ENCODE measurements at places on chromosomes 3 and 15.

DNA sequence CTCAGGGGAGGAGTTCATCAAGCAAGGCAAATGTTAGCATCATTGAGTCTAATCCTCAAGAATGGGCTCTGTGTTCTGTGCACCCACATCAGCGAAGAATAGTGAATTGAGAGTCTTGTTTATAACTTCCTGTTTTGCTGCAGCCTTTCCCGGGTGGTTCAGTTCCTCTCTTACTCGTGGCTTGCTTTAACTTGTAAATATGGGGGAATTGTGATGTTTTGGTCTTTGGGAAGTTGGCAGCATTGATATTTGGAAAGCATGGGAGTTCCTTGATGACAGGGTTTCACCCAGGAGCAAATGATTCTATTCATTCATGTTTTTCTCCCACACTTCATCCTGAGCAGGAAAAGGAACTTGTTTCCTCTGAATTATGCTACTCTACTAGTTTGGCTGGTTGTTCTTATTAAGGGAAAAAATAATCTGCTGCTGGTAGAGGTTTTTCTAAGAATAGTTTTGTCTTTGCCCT is 40.4 kb downstream of the GPD1L start:
- no peak for DNase-seq

GRCh38 chr3:54710954-54711353 is 216.9 kb downstream of the LRTM1 start:
- DNase-seq, result no peak

DNA sequence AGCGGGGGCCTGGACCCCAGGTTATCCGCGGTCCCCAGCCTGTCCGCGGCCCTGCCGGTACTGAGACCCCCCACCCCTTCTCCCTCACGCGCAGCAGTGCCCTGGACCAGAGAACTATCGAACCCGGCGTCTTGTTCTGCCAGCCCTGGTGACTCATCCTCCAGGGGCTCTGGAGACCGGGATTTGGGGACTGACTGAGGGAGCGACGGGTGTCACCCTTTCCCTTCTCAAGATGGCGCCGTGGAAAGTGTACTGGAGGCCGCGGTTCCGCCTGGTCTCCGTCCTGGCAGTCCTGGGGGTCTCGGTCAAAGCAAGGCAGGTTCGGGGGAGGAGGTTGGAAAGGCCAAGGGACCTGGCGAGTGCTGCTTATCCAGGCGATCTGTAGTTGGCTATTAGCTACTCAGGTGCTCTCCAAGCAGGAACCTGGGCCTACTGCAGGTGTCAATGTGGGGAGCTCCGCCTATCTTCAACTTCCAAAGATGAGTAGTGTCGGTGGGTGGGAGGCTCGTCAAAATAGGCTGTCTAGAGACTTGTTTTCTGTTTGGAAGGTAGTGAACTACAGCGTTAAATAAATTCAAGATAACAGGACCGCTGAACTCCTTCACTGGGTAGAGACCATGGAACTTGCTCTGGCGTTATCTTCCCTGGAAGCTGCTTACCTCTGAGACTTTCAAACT is 790 bp downstream of the RAB5A start:
- no peak for DNase-seq

DNA sequence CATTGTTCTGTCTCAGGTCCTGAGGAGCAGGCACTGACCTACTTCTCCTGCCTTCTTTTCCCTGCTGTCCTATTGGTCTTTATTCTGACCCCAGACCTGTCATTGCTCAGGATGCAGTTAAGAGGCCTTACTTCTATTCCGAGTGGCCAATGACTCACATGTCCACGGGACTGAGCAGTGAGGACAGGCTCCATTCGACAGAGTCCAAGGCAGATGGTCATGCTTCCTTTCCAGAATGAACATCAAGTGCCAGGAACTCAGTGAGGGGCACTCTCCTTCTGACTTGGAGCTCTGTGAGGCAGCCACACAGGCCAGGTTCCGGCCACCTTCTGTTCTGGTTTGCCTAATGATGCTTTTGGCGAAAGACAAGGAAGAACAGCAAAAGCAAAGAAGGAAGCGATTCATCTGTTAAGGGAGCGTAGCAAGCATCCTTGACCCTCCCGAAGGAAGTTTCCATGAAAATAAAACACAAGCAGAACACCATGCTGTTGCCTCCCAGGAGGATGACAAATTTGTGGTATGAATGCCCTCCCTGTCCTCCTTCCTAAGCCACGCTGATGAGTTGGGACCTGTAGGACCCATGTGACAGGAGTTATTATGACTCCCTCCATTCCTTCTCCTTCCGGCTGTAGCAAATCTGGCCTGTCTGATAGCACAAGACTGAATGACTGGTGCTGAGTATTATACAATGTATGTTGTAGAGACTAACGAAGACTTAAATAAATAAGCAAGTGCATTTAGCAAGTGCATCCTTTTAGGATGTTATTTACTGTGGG is 14.4 kb upstream of the TPRG1 start:
- no peak for DNase-seq
